ENCODE measurements at places on chromosomes 2 and 18. TPM values are rescaled to one million over a fixed set of nuclear protein-coding genes. Genes with fewer than 3 reads are reported as not detected.

DNA sequence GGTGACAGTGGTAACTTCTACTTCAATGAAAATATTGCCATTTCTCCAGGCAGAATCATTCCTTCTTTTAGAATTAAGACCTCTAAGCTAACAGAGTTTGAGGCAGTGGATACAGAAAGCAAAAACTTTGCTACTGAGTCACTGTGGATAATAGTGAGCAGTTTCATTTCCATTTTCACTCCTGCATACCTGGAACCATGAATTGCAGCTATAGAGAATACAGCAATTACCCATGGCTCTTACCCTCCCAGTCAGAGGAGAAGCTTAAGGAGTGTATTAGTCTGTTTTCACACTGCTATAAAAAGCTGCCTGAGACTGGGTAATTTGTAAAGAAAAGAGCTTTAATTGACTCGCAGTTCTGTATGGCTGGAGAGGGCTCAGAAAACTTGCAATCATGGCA lies 531.4 kb upstream of the CNTNAP5 start:
- DNase-seq, result no peak

GRCh38 chr2:169877398-169877797 lies 50.1 kb downstream of the UBR3 start:
- peak; percentile 41 for DNase-seq

DNA sequence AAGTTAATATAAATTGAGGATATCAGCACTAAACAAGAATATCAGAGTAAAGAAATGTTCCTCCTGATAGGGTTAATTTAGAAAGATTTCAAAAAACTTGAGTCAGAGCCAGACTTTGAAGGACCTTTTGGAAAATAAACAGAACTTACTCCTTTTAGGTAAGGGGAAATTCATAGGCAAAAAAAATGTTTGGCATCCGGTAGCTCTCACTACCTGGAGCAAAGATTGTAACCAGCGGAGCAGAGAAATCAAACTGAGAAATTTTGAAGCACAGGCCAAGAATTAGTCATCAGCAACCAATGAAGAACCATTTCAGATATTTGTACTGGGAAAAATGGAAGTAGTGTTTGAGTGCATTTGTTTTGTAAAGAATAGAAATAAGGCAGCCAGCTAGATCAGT lies 113.0 kb downstream of the ICA1L start:
- DNase-seq, result peak; percentile 73

DNA sequence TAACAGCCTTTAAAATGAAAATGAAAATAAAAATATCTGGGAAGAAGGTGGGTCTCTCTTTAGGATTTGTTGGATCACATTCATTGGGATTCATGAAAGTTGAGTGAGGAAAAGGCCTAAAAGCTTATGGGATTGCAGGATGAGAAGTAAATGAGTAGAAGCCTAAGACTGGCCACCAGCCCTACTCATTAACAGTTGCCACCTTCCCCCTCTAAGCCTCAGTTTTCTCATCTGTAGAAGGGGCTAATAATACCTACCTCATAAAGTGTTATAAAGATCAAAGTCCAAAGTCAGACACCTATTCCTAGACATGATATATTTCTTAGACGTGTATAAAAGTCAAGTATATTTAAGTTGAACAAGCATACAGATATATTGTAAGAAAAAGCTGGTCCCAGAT lies 23.8 kb downstream of the RDH14 start:
- DNase-seq, result no peak

DNA sequence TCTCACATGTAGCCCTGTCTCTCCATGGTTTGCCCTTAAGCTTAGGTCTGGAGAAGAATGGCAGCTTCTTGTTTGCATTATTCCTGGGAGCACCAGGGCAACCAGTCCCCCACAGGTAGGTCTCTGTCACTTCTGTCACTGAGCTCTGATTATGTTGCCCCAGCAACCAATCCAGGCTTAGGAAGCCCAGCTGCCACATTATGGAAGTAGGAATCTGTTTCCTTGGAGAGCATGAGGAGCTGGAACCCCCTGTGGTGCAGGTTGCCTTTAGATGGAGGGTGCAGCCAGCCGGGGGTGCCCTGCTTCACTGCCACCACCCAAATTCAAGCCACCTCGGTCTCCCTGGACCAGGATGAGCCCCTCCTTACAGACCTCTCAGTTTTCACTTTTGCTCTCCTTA lies 4.8 kb downstream of the RESP18 start:
- no peak for DNase-seq

- no peak for DNase-seq
These were observed 20.7 kb downstream of the RBM44 start for GRCh38 chr2:237819231-237819630.

GRCh38 chr2:78925258-78925657 lies 100.2 kb upstream of the REG3G start:
- no peak for DNase-seq

DNA sequence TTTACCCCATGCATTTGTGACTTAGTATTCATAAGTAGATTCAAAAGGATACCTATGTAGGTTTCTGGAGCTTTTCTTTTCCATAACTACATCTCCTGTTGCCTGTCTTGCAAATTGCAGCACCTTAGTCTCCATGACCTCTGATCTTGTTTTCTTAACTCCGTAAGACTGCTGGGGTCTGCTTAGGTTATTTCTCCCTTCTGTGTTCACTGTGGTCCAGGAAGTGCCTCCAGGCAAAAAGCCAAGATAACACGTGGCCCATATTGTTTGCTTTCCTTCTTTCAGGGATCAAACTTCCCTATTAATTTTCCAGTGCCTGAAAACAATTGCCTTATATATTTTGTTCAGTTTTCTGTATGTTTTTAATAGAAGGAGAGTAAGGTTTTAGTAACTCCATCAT lies 86.4 kb downstream of the GCA start:
- DNase-seq, result peak; percentile 40

GRCh38 chr2:105822186-105822585 lies 77.5 kb downstream of the NCK2 start:
- no peak for DNase-seq

DNA sequence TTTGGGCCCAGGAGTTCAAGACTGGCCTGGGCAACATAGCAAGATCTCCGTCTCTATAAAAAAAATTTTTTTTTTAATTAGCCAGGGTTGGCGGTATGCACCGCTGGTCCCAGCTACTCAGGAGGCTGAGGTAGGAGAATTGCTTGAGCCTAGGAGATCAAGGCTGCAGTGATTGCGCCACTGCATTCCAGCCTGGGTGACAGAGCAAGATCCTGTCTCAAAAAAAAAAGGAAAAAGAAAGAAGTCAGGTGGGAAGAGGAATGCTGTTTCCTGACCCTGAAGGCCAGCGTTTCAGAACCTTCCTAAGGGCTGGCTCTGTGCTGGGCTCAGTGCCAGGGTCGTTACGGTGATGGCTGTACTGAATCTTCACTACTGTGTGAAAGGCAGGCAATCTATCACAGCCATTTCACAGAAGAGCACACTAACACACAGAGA lies 35.0 kb upstream of the AGAP1 start:
- peak; percentile 97 for DNase-seq

DNA sequence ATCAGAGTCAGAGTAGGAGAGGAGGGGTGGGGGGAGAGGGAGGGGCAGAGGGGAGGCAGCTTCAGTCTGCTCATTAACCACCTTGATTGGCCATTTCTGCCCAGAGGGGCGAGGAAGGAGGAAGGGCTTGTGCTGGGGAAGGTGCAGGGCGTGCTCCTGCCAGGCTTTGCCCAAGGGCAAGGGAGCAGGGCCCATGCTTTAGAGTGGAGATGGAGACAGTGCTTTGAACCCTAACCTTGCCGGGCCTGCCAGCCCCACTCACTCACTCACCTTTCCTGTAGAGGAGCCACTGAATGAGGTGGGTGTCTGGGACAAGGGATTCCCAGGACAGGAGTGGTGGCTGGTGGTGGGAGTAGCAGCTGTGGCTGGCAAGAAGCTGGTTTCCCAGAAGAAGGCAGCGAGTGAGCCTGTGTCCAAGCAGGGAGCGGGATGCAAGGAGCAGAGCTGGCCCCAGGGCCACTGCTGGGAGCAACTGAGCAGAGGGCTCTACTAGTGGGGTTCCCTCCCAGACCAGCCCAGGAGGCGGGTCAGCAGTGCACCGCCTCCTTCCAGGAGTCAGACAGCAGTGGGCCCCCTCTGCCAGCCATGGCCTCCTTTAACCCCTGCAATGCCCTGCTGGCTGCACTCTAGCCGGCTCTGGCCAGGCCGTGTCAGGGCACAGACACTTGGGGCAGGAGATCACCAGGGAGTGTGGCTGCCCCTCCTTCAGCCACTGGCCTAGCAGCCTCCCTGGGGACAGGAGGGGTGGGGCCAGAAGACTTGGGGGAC lies 3.6 kb upstream of the RUFY4 start:
- no peak for DNase-seq

DNA sequence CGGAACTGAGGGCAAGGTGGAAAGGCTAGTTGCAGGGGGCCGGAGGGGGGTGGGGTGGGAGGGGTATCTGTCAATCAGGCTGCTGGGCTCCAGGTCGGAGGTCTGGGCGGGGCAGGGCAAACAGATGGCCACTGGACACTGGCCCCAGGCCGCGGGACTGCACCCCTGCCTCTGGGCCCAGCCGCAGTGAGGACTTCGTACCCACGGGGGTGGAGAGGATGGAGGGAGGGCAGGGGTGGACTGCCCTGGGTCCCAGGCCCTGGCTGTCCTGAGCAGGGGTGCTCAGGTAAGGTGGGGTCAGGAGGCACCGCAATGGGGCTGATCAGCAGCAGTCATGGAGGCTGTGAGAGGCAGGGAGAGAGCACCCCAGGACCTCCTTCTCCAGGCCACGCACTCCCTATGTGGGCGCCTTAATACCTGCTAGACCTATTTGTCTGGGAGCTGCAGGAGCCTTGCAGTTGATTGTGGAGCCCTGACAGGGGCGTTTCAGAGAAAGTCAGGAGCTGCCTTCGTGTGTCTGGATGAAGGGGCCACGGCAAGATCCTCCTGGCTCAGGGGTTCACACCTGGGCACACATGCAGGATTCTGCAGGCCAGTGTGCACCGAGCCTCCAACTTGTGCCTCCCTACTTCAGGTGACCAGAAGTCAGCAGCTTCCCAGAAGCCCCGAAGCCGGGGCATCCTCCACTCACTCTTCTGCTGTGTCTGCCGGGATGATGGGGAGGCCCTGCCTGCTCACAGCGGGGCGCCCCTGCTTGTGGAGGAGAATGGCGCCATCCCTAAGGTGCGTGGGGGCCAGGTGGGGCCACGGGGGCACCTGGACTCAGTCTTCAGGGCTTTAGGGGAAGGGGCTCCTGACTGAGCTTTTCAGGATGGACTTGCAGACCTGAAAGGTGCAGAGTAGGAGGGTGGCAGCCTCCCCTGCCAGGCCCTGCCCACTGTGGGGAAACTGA lies 1.5 kb downstream of the CTDSP1 start:
- DNase-seq, result no peak

DNA sequence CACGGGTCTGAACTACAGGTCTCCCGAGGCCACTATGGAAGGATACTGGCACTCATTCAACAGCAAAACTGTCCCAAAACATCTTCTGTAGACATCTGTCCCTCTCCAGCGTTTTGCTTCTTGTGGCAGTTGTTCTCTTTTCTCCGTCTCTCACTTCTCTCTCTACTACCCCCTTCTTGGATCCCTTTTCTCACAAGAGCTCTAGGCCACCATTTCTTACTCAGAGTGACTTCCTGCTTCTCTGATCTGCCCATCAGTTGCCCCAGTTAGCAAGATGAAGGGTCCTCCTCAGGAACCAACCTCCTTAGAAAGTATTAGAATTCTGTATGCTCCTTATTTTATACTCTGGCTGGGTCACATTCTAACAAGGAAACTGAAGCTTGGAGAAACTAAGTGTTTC lies 32.6 kb downstream of the BCL2 start:
- DNase-seq, result no peak

GRCh38 chr18:40152859-40153258 lies 1802.2 kb upstream of the PIK3C3 start:
- peak; percentile 1 for DNase-seq

DNA sequence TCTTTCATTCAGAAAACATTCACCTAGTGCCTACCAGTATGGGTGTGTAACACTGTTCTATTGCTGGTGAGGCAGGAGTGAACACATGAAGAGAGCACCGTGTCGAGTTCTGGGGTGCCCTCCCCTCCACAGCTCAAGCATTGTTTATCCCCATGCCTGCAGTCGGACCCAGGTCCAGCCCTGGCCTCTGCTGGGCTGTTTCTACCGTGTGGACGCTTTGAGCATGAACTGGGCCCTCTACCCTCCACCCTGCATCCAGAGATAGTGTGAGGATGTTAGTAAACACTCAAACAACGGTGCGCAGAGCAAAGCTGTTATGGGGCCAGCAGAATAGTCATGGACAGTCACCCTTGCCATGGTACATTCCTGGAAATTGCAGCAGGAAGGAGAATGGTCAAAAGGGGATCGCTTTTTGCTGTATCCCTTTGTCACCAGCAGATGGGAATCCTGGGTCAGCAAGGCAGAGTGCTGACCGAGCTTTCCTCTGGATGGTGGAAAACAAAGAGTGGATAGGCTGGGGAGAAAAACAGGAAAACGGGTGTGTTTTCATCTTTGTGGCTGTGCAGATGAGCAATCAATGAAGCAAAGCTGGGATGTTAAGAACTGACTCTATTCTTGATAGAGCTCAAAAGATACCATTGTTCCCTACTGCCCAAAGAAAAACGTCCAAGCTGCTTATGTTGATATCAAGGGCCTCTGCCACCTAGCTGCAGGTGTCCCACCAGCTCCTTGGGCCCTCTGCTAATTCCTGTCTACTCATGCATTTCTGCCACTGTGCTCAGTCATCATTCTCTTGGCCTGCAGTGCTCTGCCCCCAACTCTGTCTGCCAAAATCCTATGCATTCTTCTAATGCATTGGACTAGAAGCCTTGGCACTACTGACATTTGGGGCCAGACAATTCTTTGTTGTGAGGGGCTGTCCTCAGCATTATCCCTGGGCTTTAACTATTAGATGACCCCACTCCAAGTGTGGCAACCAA lies 38.7 kb downstream of the REEP1 start:
- DNase-seq, result peak; percentile 39

DNA sequence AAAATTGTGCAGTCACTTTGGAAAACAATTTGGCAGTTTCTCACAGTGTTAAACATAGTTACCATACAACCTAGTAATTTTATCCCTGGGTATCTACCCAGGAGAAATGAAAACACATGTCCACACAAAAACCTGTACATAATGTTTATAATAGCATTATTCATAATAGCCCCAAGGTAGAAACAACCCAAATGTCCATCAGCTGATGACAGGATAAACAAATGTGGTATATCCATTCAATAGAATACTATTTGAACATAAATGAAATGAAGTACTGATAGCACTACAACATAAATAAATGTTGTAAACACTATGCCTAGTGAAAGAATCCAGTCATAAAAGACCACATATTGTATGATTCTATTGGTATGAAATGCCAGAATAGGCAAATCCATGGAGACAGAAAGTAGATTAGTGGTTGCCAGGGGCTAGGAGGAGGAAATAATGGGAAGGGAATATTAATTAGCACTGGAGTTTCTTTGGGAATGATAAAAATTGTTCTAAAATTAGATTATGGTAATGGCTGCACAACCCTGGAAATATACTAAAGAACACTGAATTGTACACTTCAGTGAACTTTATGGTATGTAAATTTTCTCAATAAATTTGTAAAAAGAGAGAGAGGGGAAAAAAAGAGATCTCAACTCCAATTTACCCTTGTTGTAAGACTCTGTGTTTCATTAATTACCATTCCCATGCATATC lies 20.8 kb upstream of the VIT start:
- no peak for DNase-seq

The LOXHD1 gene
- total RNA-seq, result not detected

The MC4R gene
- total RNA-seq, result not detected

The CYP1B1 gene
- total RNA-seq, result 422 TPM

The ALLC gene
- total RNA-seq, result not detected

The DPP10 gene
- total RNA-seq, result not detected

The KIAA2012 gene
- not detected for total RNA-seq

The SP110 gene
- 19.4 TPM for total RNA-seq

The GKN1 gene
- not detected for total RNA-seq

The AKAIN1 gene
- total RNA-seq, result not detected

The DSG1 gene
- total RNA-seq, result not detected

The POTEC gene
- not detected for total RNA-seq

The RAB6C gene
- total RNA-seq, result not detected

The SULT1C4 gene
- 47.7 TPM for total RNA-seq

The KCNS3 gene
- 70.9 TPM for total RNA-seq

All from renal cortical epithelial cell (primary cell).